GM12878 (cell line): ENCODE measurements at places on chromosomes 7 and 10. TPM values are rescaled to one million over a fixed set of nuclear protein-coding genes. Genes with fewer than 3 reads are reported as not detected.

The ADAM8 gene
- 86.1 and 92.7 TPM in 2 replicates for total RNA-seq

- H3K36me3 ChIP-seq, result no peaks in the 10 kb centered on the region
- DNase-seq, result no peak
- no peak overlapping the region for H3K4me3 ChIP-seq
- H3K27me3 ChIP-seq, result no peaks in the 10 kb centered on the region
- H3K27ac ChIP-seq, result no peak overlapping the region
- no peaks in the 10 kb centered on the region for H3K4me1 ChIP-seq
Measured at GRCh38 chr10:77043420-77043763, 594.2 kb downstream of the KCNMA1 start.

- H3K27me3 ChIP-seq, result no peaks in the 10 kb centered on the region
- no peak for DNase-seq
- H3K4me3 ChIP-seq, result no peak overlapping the region
- no peaks in the 10 kb centered on the region for H3K4me1 ChIP-seq
- H3K27ac ChIP-seq, result no peak overlapping the region
- no peaks in the 10 kb centered on the region for H3K36me3 ChIP-seq
Measured at GRCh38 chr7:80881351-80881900, 37.4 kb downstream of the SEMA3C start.

DNA sequence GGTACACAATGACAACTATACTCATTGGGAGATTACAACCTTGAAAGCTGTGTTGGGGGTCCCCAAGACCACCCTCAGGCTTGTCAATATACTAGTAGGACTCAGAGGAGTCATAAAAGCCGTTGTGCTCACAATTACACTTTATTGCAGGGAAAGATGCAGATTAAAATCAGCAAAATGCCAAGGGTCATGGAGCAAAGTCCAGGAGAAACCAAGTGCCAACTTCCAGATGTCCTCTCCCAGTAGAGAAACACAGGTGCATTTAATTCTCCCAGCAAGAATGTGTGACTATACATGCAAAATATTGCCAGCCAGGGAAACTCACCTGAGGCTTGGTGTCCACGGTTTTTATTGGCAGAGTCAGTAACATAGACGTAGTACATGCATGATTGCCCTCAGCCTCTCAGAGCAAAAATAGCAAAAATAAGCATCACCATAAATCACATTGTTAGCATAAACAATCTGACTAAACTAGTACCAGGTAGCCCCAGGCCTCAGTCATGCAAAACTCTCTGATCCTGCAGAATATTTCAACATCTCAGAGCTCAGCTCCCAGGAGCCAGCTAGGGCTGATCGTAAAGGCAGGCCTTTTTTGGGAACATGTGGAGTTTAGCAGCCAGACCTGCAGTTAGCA lies 50.7 kb downstream of the VIM start:
- no peak for DNase-seq
- no peaks in the 10 kb centered on the region for H3K4me1 ChIP-seq
- no peak overlapping the region for H3K4me3 ChIP-seq

The FAM107B gene
- total RNA-seq, result 136 and 141 TPM in 2 replicates

DNA sequence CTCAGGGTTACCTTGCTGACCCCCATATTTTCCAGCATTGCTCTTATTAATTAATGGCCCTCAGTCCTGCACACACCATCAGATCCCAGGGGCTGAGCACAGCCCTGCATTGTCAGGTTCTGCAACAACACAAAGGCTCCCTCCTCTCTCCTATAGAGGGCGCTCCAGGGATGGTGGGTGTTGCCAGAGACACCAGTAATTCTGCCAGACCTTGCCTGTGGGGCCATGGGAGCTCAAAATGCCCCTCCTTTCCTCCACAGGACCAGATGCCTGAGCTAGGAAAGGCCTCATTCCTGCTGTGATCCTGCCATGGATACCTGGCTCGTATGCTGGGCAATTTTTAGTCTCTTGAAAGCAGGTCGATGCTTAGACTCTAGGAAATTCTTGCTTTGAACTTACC lies 42.8 kb upstream of the PRSS58 start:
- H3K4me1 ChIP-seq, result no peaks in the 10 kb centered on the region
- H3K27ac ChIP-seq, result no peak overlapping the region
- no peak for DNase-seq
- H3K27me3 ChIP-seq, result no peaks in the 10 kb centered on the region; the same call in 1 of the 2 replicates

DNA sequence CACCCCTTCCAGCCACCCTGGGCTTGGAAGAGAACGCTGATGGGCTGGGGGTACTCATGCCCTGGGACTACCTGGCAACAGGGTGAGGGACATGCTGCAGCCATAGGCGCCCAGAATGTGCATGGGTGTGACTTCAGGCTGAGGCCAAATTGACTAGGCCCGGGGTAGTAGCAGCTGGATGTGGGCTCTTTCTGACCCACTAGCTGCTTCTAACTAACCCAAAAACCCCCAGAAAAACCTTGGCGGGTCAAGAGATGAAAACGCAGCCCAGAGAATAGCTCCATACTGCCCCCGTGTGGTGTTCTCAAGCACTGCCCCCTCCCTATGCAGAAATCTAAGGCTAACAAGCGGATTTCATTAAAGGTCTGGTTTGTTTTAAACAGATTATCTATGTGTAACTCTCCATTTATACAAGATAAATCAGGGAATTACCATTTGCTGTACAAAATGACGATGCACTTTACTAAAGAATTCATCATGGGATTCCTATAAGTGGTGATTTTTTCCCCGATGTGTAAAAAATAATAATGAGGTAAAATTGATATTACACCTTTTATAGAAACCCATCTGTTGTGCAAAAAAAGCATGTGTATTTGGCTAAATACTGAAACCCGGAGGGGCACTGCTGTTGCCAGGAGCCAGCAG lies 4.2 kb downstream of the SMARCD3 start:
- peaks cover 16% of the 10 kb centered on the region for H3K4me1 ChIP-seq
- H3K4me3 ChIP-seq, result no peak overlapping the region; the same call in 1 of the 2 replicates
- peak; percentile 15 for DNase-seq
